ENCODE measurements at places on chromosomes 16 and 17. TPM values are rescaled to one million over a fixed set of nuclear protein-coding genes. Genes with fewer than 3 reads are reported as not detected.
A peak's percentile ranks its signal among the peaks of the same experiment; 100 is the strongest.

GRCh38 chr16:83870830-83871229 lies 28.1 kb upstream of the MLYCD start:
- no peak for DNase-seq

- DNase-seq, result no peak
Observed at GRCh38 chr17:10031606-10032005, 126.5 kb upstream of the RCVRN start.

DNA sequence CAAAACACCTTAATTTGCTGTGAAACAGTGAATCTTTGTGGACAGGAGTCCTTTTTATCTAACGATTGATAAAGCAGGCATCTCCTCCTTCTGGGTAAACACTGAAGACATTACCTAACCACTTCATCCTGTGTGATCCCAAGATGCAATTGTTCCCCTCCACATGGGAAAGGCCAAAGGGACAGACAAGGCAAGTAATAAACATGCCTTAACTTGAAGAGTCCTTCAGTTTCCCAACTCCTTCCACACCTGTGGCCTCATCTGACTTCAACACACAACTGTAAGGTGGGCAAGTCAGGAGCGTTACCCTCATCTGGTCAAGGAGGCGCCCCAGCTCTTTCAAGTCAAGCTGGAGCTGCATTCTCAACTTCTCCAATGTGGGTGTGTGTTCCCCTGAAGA lies 278.6 kb downstream of the ABCC12 start:
- DNase-seq, result no peak

- DNase-seq, result no peak
Observed at GRCh38 chr17:3260600-3260999, 37.6 kb downstream of the OR3A1 start.

- peak; percentile 4 for DNase-seq
Observed at GRCh38 chr16:50591800-50592771, 43.9 kb downstream of the NKD1 start.

GRCh38 chr16:3173892-3174617 lies 13.9 kb upstream of the OR1F1 start:
- DNase-seq, result peak; percentile 44

DNA sequence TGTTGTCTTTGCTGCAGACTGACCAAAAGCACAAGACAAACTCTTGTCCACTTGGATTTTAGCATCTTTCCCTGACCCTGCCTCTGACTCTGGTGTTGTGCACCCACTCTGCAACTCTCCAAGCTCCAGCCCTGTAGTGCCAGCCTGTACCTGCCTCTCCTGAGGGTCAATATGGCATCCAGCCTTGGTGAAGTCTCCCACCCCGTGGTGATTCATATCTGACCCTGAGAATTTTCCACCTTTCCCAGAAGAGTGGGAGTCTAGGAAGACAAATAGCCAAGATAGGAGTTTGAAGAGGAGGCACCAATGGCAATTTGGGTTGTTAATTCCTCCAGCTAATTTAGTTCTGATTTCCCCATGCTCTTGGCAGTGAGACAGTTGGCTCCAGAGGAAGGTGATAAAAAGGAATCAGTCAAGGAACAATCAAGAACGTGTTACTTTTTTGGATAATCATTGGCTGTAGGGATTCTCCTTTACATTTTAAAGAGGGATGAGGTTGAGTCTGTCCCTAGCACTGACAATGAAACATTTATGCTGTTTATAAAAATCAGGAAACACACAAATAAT lies 416.0 kb downstream of the MAF start:
- no peak for DNase-seq

Gene RAB11FIP4
- 58.3 TPM for total RNA-seq

DNA sequence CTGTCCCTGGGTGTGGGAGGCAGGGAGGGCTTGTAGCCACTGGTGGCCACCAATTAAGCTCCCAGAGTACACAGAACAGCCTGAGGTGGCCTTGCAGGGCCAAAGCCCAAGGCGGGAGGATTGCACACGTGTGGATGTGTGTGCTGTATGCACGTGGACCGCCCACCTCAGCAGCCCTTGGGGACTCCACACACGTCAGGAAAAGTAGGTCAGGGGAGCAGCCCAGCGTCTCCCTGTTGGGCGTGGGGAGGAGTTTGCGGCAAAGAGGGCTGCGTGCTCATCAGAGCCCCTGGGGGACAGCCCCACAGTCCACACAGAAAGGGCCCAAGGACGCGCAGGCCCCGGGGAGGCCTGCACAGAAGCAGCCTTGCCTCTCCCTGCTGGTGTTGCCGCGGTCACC lies 19.6 kb downstream of the SBK1 start:
- DNase-seq, result no peak

Gene GALR2
- 1.1 TPM for total RNA-seq

Gene CES3
- 3.4 TPM for total RNA-seq

Gene SLC52A1
- total RNA-seq, result not detected

DNA sequence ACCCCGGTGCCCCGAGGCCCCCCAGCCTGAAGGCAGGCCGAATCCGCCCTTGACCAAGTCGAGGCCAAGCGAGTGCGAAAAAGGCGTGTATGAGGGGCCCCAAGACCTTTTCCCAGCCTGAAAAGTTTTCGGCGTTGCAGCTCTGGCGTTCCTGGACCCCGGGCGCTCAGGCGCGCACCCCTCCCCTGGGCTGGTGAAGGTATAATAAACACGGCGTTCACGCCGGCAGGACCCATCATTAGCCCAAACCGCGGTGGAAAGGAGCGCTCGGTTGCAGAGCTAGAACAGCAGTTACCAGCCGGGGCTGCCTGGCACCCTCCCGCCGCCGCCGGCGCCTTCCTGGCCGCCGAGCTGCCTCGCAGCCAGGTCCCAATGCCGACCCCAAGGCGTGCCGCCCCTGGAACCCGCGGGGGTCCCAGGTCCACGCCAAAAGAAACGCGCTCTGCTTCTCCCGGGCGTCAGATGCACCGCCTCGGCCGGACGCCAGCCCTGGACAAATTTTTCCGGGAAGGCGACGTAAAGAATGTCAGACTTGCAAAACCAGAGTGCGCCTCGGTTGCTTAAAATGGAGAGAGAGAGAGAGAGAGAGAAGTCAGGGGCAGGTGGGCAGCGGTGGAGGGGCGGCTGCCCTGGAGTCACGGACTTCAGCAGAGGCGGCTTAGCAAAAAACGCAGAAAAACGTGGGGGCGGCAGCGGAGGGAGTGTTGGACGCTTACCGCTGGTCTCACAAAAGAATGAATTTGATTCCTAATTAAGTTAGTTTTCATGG lies 11.5 kb upstream of the FOXF1 start:
- DNase-seq, result no peak

- DNase-seq, result no peak
Observed at GRCh38 chr16:88721236-88721635, 14.9 kb downstream of the CTU2 start.

GRCh38 chr16:88045820-88046303 lies 94.6 kb downstream of the BANP start:
- DNase-seq, result no peak

DNA sequence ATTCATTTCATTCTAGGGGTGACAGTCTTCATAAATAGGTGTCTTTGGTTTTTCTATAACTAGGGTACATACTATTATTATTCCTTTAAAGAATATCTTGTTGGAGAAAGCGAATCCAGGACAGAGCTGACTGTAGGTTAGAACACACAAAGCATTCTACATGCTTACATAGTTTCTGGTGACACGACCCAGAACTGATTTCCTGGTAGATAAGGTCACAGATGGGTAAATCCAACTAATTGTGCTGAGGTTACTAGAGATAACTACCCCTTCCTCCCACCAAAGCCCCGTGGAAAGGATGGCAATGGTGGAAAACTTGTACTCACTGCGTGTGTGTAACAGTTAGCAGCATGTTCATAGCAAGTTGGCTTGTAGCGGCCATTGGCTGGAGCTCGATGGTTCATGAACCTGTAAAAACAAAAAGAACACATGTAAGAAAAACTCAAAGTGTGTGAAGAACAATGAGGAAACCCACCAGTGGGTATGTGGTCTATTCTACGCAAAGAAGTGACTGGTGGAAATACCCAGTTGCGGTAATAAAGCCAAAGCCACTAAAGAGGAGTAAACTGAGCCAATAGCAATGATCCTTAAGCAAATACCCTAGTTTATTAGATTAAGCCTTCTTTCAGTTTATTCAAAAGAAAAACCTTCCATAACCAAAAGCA lies 7.7 kb downstream of the MMD start:
- DNase-seq, result no peak
